ENCODE measurements at places on chromosomes 12 and 14. TPM values are rescaled to one million over a fixed set of nuclear protein-coding genes. Genes with fewer than 3 reads are reported as not detected.

GRCh38 chr12:40253936-40254335 lies 29.1 kb downstream of the LRRK2 start:
- H3K36me3 ChIP-seq: peaks cover 34% of the 10 kb centered on the region
- H3K4me1 ChIP-seq: no peaks in the 10 kb centered on the region
- H3K27me3 ChIP-seq: no peaks in the 10 kb centered on the region
- no peak overlapping the region for H3K4me3 ChIP-seq
- no peak for DNase-seq

DNA sequence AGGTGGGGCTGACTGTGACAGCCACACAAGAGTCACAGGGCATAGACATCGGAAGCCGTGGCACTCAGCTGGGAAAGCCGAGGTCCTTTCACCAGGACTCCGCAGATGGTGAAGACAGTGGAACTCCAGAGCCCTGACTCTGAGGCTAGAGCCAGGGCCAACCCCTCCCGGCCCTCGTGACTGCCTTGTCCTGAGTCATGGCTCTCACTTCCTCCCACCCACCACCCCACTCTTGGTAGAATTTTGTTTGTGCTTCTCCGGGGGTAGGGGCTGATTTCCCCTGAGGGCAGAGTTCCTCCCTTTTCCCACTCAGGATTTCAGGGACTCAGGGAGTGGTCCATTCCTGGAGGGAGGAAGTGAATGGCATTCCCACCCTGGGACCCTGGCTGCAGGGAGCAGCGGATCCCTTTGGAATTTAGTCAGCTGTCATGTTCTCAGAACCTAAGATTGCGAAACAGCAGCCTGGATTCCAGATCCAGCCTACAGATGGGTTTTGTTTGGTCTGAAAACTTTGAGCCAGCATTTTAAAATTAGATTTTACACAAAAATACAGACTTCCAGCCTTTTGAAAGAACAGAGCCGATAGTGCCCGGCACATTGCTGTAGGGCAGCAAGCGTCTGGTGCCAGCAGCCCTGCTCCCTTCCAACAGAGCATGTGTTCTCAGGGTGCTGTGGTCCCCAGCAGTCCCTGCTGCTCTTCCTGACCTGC lies 50.7 kb downstream of the TPCN1 start:
- H3K4me1 ChIP-seq: peaks cover 36% of the 10 kb centered on the region
- peak; percentile 94 for DNase-seq
- H3K27ac ChIP-seq: peak overlapping the region; percentile 76
- H3K36me3 ChIP-seq: peaks cover 78% of the 10 kb centered on the region

DNA sequence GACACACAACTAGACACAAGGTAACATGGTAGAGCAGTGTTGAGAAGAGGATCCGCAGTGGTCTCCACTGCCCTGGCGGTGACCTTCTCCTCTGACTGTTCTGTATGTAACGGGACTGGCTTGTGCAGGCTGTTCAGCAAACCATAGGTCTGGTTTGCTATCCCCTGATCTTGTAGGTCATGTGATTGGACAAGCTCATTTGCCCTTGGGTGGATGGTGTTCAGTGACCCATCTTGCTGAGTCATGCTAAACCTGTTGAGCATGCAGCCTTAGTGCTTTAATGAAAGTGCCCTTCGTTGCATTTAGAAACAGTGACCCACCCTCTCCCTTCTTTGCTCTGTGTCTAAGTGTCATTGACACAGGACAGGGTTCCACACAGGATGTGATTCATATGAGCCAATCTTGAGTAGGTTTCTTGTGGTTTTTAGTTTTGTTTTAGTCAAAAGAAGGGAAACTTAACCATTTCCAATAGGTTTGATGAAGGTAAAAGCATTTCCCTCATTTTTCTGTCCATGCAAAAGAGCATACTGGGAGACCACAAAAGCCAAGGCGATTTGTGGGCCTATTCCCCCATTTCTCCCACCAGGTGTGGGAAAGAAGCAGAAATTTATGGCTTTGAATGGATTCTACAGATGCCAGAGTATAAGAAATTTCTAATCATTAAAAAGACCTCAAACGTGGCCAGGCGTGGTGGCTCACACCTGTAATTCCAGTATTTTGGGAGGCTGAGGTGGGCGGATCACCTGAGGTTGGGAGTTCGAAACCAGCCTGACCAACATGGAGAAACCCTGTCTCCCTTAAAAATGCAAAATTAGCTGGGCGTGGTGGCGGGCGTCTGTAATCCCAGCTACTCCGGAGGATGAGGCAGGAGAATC lies 32.6 kb upstream of the HIF1A start:
- DNase-seq: no peak
- no peaks in the 10 kb centered on the region for H3K4me1 ChIP-seq
- no peaks in the 10 kb centered on the region for H3K36me3 ChIP-seq
- no peak overlapping the region for H3K4me3 ChIP-seq
- no peak overlapping the region for H3K27ac ChIP-seq

GRCh38 chr12:89783359-89784060 lies 74.9 kb upstream of the ATP2B1 start:
- H3K27me3 ChIP-seq: no peaks in the 10 kb centered on the region
- no peak overlapping the region for H3K27ac ChIP-seq
- no peak for DNase-seq
- no peaks in the 10 kb centered on the region for H3K4me1 ChIP-seq
- H3K4me3 ChIP-seq: no peak overlapping the region

- no peak overlapping the region for H3K27ac ChIP-seq
- H3K4me3 ChIP-seq: no peak overlapping the region
- peak; percentile 26 for DNase-seq
Observed at GRCh38 chr12:49348781-49349180, 2.1 kb downstream of the DNAJC22 start.

DNA sequence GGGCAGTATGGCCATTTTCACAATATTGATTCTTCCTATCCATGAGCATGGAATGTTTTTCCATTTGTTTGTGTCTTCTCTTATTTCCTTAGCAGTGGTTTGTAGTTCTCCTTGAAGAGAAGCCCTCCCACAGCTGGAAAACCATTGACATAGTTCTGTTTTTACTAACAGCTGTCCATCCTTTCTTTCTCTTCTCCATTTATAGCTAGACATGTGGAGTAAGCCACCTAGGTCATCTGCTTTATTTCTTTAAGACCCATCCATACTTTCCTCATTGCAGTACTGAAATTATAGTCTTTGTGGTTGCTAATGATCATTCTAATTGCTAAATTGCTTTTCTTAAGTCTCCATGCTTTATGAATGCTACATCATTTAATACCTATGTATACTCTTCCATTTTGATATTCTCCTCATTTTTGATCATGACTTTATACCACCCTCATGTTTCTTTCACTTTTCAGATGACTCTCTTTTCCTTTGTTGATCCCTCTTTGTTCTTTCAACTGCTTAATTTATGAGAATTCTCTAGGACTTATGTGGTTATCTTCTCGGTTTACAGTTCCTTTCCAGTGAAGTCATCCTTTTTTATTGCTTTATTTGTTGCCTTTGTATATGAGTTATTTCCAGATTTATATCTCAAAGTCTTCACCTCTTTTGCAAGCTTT lies 114.2 kb downstream of the PCNX1 start:
- no peaks in the 10 kb centered on the region for H3K27me3 ChIP-seq
- H3K4me3 ChIP-seq: no peak overlapping the region
- no peak overlapping the region for H3K27ac ChIP-seq
- DNase-seq: no peak

DNA sequence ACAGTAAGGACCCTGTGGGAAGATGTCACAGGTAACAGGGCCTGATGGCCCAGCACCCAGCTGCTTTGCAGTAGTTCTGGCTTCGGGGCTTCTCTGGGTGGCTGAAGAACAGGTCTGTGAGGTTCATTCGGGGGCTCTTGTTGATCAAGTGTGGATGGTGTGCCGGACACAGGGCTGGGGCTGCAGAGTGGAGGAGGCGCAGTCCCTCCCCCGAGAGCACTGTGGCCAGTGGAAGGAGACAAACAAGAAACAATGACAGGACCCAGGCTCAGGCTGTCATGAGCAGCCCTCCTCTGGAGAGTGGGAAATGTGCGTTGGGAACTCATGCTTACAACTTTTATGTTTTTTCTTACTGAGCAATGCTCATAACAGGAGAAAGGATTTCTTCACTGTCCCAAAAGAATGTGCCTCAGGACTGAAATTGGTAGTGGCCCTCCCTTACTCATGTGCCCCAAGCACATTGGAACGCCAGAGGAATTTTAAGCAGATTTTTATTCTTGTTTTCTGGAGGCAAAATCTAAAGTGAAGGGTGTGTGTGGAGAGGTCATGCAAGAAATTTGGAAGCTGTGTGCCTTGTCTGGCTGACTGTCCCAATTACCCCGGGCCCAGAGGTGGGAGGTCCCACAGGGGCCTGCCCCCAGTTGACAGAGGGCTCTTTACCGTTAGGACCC lies 233.8 kb downstream of the CACNA1C start:
- H3K36me3 ChIP-seq: no peaks in the 10 kb centered on the region
- H3K4me1 ChIP-seq: peaks cover 93% of the 10 kb centered on the region
- no peak overlapping the region for H3K4me3 ChIP-seq

GRCh38 chr12:63521706-63522105 lies 146.6 kb downstream of the DPY19L2 start:
- no peaks in the 10 kb centered on the region for H3K36me3 ChIP-seq
- H3K27ac ChIP-seq: no peak overlapping the region
- H3K4me1 ChIP-seq: no peaks in the 10 kb centered on the region
- no peak overlapping the region for H3K4me3 ChIP-seq

- H3K27ac ChIP-seq: no peak overlapping the region
- H3K36me3 ChIP-seq: no peaks in the 10 kb centered on the region
- H3K27me3 ChIP-seq: no peaks in the 10 kb centered on the region
- H3K4me3 ChIP-seq: no peak overlapping the region
Observed at GRCh38 chr12:61397668-61398067, 862.5 kb upstream of the USP15 start.

DNA sequence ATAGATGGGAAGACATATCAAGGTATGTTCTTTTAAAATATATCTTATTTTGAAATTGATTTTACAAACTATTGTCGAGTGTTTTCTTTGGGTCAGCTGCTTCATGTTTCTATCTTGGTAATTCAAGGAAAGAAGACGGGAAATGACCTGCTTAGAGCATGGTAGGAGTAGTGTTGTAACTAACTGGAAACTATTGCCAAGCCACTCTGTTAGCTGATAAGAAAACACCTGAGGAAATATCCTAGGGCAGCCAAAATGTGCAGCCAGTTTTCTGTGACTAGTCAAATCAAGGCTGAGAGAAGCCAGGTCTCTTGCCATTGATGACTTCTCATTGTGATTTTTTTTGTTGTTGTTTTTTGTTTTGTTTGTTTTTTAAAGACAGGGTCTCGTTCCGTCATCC lies 30.2 kb downstream of the METAP2 start:
- no peaks in the 10 kb centered on the region for H3K27me3 ChIP-seq
- no peak overlapping the region for H3K4me3 ChIP-seq
- no peak for DNase-seq
- H3K4me1 ChIP-seq: no peaks in the 10 kb centered on the region

DNA sequence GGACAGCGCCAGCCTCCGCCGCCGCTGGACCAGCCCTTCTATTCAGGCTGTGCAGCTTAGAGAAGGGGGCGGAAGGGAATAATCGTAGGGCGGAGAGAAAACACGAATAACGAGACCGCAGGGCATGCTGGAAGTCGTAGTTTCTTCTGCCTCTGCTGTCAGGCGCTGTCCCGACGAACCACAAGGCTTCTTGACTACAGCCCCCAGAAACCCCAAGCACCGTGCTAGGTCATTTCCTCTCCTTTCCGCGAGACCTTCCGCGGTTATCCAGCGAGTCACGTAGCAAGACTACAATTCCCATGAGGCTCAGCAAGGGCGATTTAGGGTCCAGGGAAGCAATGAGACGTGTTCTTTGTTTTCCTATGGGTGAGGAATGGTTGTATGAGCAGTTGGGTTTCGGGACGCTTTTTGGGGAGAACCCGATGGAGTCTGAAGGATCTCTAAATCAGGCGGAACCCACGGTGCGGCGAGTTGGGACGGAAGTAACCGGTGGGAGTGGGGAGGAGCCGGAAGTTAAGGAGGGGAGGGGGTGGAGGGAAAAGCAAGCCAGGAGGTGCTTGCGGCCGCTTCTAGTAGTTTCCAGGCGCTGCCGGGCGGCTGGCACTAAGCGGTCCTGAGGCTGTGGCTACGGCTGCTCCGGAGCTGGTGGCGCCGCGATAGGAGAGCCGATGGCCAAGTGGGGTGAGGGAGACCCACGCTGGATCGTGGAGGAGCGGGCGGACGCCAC lies at the start of the genes AHSA1 and VIPAS39:
Gene AHSA1 (plus strand): TSS at position 572 of the 727 bp plus-strand sequence. CDS start 97 bp downstream, at position 669.
Gene VIPAS39 (minus strand): TSS at position 80 of the 727 bp plus-strand sequence. CDS start 3,499 bp downstream, outside the sequence.
- peak within 1 kb of the TSS; percentile 94 for H3K27ac ChIP-seq
- peaks cover 21% of the 10 kb centered on the region for H3K4me1 ChIP-seq
- peaks cover 38% of the 10 kb centered on the region for H3K36me3 ChIP-seq
- peak; percentile 97 for DNase-seq
- no peaks in the 10 kb centered on the region for H3K27me3 ChIP-seq

DNA sequence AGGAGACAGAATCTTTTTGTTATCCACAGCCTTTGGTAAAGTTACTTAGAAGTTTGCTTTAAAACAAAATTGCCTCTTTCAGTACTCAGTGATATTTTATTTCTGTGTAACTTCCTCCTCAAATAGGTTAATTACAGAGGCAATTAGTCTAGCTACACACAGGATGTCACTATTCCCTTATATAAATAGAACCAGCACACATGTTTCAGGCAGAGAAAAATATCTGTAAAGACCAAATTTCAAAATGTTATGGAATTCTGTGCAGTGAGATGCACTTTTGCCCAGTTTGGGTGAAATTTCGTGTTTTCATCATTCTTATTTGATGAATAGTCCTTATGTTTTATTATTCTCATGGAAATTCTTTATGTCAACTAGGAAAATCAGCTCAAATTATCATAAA lies 410.6 kb upstream of the SOX5 start:
- no peaks in the 10 kb centered on the region for H3K4me1 ChIP-seq
- no peak overlapping the region for H3K4me3 ChIP-seq
- no peaks in the 10 kb centered on the region for H3K36me3 ChIP-seq
- DNase-seq: no peak
- H3K27ac ChIP-seq: no peak overlapping the region

DNA sequence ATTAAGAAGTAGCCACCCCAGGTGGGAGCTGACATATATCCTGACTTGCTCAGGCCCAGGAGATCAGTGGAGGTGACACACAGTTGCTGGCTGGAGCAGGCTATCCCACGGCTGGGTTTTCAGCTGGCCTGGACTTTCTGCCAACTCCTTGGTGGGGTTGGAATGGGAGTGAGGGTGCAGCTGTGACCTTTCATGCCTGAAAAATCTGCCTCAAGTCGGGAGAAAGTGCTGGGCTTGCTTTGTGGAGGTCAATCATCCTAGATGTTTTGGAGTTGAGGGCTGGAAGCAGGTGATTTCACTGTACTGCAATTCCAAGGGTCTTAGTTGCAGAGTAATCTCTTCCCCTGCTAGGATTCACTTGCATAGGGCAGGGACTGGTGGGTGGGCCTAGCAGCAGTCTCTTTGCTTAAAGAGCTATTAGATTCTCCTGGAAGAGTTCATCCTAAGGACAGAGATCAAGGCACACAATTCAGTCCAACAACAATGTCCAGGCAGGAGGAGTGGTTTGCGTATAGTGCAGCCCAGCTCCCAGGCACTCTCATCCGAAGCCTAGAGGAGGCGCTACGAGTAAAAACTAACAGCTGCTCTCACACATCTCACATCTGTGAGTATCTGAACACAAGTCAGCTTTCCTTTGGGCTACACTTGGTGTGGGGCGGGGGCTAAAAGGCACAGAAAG lies 98.1 kb downstream of the GAS2L3 start:
- H3K27ac ChIP-seq: no peak overlapping the region
- H3K36me3 ChIP-seq: no peaks in the 10 kb centered on the region
- H3K27me3 ChIP-seq: no peaks in the 10 kb centered on the region
- no peaks in the 10 kb centered on the region for H3K4me1 ChIP-seq

Gene KRT6A
- total RNA-seq: 7.4 TPM

Gene FOXN4
- not detected for total RNA-seq

Gene DBX2
- total RNA-seq: 0.19 TPM

Gene RALGAPA1
- 26.9 TPM for total RNA-seq
